ENCODE measurements at places on chromosomes 11 and 22.

DNA sequence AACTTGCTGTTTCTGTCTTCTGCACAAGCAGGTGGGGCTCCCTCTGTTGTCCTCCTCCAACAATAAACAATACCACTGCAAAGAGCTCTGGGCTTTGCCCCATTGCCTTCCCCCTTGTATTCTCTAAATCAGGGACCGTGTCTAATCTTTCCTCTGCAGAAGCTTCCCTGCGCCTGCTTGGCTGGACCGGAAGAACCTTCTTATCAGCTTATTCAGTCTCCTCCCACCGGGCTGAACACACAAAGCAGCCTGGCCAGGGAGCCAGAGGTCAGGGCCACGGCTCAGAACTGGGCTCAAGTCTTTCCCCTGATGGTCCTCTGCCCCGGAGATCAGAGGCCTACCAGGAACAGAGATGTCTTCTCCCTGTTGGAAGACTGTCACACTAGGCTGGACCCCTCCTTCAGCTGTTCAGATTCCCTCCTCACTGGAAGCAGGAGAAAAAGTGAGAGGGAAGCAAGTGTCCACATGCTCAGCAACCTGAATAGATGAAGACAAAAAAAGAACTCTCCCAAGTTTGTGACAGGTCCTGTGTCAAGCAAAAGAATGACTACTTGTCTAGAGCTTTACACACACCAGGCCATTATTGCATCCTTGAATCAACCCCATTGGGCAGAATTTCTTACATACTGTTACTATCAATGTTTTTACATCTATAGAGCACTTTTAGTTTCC, 63.7 kb downstream of the RAB30 start:
- peak; percentile 61 for DNase-seq

GRCh38 chr11:76623884-76624419, 46.6 kb downstream of the LRRC32 start:
- no peak for DNase-seq

GRCh38 chr11:121536126-121536525, 83.4 kb upstream of the SORL1-AS1 start:
- no peak for DNase-seq

DNA sequence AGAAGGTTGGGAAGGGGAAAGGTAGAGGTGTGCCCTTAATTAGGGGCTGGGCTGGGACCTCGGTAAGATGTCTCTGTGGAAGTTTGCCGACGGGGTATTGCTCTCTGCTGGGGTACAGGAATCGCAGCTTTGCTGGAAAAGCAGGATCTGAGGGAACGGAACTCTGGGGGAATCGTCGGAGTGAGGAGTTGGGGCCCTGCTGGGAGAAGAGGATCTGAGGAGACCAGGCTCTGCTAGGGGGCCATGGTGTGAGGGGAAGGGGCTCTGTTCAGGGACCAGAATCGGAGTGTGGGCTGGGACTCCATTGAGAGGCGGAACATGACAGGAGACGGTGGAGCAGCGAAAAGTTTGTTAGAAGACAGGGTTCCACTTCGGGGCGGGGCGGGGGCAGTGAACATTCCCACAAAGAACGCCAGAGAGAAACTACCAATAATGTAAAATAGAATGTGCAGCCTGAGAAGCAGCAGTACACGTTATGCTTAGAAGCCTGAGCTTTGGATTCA, 456 bp downstream of the AAMDC start:
- peak; percentile 43 for DNase-seq

- no peak for DNase-seq
Observed at GRCh38 chr22:20868025-20868962, 9.5 kb downstream of the SNAP29 start.

- no peak for DNase-seq
Observed at GRCh38 chr11:116360221-116360941, 412.4 kb downstream of the BUD13 start.

- DNase-seq = peak; percentile 69
Observed at GRCh38 chr22:17876306-17876831, 102.1 kb upstream of the BID start.

- DNase-seq = no peak
Observed at GRCh38 chr22:37906364-37907008, 389 bp downstream of the MICALL1 start.

DNA sequence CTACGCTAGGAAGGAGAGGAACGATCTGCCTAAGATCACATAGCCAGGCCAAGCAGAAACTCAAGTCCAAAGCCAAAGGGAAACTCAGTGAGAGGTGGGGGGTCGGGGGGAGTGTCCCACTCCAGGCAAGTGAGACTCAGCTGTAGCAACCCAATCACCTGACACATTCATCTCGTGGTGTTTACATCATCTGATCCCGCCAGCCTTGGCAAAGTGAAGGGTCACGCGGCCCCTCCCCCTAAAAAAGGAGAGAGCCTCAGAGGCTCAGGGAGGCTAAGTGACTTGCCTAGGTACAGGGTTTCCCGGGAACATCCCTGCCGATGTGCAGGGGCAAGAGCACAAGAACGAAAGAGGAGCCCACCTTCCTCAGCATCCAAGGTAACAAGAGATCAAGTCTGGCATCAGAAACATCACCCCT, 21.5 kb downstream of the MYH9 start:
- no peak for DNase-seq

DNA sequence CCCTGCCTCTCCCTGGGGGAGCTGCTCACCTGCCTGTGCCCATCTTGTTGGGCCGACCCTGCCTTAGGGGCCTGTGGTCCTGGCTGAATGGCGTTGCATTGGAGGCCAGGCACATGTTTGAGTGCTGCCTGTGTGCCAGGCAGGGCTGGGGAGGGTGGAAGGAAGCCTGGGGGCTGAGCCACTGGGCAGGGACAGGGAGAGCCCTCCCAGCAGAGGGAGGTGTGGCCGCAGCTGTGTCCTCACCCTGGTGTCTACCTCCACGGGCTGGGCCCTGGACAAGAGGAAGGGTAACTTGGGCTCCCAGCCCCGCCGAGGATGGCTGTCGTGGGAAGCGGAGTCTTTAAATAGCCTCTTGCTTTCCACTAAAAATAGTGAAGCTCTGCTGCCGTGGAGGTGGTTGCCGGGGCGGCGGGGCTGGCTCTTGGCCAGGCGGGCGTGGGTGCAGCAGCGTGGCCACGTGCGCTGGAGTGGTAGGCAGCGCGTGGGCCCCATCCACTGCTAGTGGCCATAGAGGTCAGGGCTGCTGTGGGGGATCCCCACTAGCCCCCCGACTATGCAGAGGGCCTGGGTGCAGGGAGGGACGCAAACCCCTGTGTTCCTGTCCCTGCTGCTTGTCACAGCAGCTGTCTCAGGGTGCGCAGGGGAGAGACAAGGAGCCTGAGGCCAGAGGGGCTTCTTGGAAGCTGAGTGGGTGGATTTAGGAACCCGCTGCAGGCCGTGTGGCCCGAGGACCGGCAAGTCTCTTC, 6.2 kb downstream of the ZDHHC8 start:
- no peak for DNase-seq

GRCh38 chr11:17790453-17790852, 55.9 kb downstream of the KCNC1 start:
- no peak for DNase-seq

DNA sequence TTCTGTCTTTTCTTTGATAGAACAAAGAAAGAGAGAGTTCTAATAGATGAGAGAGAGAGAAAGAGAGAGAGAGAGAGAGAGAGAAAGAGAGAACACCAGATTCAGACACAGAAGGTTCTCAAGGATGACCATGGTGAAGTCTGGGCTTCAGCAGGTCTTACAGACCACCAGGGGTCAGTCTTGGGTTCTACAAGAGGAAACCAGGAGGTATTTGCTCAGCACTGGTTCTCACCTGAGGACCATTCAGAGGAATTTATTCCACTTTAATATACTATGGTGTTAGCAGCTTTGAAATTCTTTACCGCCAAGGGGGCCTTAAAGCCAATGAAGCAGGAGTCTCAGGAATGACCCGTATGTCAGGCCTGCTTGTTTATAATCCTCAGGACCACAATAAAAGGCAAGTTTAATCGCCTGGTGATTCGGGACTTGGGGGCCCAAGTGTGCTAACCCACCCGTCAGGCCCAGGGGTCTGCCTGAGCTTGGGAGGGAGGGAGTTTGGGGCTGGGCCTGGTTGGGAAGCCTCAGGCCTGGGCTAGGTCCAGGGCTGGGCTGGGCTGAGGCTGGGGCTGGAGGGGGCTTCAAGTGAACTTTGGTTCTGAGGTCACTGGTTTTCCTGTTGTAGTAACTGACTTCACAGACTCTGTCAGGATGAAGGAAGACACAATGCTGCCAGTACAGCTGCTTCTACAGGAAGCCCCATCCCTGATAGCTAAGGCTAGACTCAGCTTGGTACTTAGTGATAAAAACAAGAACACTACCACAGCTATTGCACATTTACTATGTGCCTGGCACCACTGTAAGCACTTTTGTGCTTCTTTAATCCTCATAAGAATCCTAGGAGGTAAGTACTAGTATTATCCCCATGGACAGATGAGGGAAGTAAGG, 179.2 kb upstream of the ZBED5 start:
- DNase-seq = peak; percentile 49

Data from NCI-H524 (cell line).